ENCODE measurements at places on chromosomes 5 and 9.

DNA sequence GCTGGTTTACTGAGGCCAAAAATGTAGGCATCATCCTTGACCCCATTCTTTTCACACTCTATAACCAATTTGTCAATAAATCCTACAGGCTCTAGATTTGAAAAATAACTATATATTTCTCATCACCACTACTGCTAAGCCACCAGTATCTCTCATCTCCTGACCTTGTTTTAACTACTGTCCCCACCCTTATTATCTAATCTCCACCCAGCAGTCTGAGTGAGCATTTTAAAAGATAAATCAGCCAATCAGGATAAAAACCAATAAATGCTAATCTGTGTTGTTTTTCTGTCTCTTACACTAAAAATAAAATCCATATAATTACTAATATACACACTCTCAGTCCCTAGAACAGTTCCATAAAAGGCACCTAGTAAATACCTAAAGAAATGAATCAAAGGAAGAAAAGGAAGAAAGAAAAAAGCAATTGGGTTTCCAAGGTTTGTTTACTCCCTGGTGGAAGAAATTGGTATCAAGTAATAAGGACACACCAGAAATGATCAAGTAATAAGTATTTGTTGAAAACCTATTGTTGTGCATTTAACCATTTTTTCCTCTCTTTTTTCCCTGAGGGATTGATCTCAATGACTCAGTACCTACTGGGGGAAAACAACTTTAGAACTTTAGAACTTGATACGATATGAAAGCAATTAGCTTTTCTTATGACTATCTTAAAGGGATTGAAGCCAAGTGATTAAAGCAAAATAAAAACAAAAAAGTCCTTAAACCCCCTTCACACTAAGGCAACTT, 19.3 kb downstream of the MRPS27 start:
- DNase-seq: peak; percentile 35

GRCh38 chr9:116094846-116095245, 58.7 kb upstream of the PAPPA start:
- DNase-seq: no peak

- DNase-seq: no peak
Measured at GRCh38 chr9:127058645-127059021, 63.8 kb downstream of the ANGPTL2 start.

DNA sequence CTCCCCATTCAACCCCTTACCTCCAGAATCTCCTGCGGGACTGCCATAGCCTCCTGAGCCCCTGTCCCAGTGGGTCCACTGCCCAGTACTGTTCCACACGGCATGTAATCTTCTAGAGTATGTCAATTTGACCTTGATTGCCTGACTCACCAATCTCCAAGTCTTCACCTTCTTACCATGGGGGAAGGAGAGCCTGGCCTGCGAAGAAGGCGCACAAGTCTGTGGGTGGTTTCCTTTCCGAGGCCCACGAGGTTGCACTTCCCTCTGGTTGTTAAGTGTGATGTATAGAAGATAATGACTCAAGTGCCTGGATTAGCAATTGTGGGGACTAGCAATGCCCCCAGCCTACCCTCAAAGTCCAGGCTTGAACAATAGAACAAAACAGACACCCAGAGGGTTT, 8.1 kb upstream of the TENT4A start:
- DNase-seq: no peak

DNA sequence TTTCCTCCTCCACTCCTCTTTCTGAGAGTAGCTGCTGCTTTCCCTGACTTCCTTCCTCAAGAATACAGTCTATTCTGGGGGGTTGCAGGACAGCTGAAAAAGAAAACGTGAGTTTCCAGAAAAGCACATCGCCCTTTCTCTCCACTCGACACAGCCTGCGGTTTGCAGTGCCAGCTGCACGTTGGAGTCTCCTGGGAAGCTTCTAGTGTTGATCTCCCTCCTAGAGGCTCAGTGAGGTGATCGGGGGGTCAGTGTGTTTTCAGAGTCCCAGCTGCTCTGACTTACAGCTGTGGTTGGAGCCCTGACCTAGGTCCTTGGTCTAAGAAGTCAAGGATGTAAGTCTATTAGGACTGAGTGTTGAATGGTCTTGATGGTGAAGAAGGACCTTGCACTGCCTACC, 25.0 kb upstream of the SUSD3 start:
- DNase-seq: no peak

DNA sequence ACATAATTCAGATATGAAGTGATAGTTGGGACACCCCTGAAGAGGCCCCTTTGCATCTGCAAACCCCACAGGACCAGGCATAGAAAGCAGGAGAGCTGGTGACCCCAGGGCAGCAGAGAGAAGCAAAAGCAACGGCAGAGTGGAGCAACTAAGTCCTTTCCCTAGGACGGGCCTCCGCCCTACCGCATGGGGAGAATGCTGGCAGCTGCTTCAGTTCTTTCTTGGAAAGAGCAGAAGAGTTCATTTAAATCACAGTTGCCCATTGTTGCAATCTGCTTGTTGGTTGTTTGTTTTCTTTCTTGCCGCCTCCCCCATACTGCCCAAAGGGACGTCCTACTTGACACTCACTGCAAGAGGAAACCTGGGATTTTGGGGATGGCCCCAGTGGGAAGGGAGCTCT, 126.2 kb downstream of the ADAMTS16 start:
- DNase-seq: no peak

- no peak for DNase-seq
Measured at GRCh38 chr9:113564498-113565237, 101.1 kb downstream of the RGS3 start.

DNA sequence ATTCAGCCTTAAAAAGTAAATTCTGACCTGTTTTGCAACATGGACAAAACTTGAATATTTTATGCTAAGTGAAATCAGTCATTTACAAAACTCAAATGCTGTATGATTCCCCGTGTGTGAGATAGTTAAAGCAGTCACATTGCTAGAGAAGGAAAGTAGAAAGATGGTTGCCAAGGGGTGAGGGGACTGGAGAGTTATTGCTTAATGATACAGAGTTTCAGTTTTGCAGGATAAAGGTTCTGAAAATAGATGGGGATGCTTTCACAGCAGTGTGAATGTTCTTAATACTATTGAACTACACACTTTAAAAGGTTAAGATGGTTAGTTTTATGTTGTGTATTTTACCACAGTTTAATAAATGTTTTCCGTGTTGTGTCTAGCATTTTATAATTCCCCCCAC, 51.2 kb downstream of the SGCD start:
- DNase-seq: no peak

DNA sequence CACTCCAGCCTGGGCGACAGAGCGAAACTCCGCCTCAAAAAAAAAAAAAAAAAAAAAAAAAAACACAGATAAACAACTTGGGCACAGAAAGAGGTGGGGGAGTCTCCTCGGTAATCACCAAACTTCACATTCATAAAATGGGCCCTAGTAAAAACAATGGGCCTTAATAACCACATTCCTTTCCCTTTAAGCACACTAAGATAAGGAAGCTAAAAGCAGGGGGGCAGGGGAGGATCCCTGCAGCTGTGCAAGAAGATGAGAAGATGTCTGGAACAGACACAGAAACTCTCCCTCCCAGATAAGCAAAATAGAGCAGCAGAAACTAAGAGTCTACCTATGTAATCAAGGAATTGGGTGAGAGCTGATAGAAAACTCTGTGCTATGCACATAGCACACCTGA, 111.2 kb upstream of the FAM174A start:
- DNase-seq: peak; percentile 55

- peak; percentile 81 for DNase-seq
Measured at GRCh38 chr9:95091601-95092261, 225.8 kb downstream of the FANCC start.

DNA sequence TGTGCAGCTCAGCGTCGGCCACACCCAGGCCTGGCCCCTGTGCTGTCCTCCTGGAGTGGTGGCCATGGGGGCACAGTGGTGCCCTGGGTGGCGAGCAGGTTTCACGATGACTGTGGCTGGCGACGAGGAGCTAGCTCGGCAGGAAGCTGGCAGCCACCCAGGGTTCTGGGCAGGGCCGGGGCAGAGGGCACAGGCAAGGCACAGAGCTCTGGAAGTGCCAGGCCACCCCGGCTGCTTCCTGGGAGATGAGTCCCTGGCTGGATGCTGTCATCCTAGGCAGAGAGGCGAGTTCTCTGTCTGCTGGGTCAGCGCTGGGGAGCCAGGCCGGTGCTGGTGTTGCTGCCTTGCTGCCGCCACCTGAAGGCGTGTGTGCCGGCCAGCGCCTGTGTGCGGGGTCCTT, 51.7 kb downstream of the RXRA start:
- DNase-seq: peak; percentile 33

DNA sequence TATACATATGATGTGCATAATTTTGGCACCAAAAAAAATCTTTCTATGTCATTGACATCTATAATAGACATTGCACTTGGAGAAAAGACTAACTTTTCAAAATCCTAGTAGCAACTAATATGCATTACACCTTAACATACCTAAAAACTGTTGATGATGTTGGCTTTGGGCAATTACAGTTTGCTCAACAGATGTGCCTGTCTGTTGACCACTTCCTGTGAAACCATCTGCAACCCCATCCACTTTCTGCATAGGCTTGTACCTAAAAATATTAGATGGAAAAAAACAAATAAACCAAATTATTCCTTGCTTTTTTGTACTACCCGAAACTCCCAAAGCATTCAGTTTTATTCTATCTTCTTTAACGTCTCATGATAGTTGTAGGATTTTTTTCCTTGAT, 248.6 kb downstream of the RFX3 start:
- DNase-seq: peak; percentile 31

DNA sequence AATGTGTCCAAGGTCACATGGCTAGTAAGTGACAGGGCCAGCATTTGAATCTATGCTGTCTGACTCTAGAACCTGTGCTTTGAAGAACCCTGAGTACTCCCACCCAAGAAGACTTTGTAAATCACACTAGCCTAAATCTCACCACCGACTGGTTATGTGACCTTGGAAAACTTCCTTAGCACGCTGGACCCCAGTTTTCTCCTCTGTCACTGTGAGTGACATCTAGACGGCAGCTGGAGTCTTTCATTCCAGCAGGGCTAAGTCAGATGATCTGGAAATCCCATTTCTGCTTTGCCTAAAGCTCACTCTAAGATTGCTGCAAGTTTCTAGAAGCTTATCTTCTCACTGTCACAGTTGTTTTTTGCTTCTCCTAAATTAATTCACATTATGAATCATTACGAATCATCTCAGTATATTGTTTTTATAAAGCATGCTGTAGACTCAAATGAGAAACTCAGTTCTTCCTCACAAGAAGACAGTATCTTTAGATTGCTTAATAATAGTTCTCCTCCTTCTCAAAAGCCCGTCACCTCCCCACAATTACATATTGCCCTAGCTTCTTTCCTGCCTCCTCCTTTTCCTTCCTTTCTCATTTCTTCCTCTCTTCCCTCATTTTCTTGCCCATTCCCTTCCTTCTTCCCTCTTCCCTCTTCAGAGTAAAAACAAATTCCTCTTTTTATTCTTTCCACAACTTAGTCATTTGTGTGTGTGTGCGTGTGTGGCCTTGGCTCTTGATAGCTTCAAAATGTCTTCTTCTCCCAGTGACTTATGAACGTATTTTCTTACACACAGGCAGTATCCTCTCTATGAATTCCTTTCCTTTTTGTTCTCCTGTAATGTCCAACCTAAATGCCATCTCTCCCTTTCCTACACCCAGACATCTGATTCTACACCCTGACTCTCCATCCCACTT, 16.8 kb downstream of the ALDOB start:
- no peak for DNase-seq

GRCh38 chr5:98470747-98471146, 302.7 kb upstream of the RGMB start:
- no peak for DNase-seq

DNA sequence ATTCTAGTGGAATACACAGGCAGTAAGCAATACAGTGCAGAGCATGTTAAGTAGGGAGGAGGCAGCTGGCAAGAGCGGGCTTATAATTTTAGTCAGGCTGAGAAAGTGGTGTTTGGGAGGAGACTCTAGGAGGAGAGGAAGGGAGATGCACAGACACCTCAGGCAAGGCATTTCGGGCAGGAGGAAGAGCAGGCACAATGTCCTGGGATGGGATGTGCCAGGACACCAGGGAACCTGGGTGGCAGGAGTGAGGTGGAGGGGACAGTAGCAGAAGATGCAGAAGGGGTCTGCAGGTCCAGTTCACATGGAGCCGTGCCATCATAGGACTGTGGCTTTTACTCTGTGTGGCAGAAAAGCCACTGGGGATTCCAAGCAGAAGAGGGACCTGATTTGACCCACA, 143.7 kb upstream of the FSTL4 start:
- DNase-seq: no peak

- DNase-seq: peak; percentile 45
Measured at GRCh38 chr9:93467062-93467416, 13.7 kb upstream of the FAM120AOS start.

- no peak for DNase-seq
Measured at GRCh38 chr9:137789295-137789895, 88.2 kb upstream of the CACNA1B start.

DNA sequence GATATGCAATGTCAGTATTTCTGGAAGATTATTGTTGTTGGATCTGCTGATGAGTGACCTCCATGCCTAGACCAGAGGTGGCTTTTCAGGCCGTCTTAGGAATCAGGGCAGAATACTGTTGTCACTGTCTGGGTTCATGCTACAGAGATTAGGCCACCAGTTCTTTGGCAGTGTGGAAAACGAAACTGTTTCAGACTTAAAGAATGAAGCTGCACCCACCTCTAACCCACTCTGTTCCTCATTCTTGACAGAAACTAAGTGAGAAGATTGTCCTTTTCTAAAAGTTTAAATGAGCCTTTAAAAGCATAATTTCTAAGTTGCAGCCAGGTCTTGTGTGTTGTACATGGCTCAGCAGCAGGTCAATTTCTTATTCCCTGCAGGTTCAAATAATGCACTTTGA, 444.3 kb downstream of the ENC1 start:
- DNase-seq: peak; percentile 15

GRCh38 chr5:91178461-91178860, 204.7 kb downstream of the ARRDC3 start:
- no peak for DNase-seq

DNA sequence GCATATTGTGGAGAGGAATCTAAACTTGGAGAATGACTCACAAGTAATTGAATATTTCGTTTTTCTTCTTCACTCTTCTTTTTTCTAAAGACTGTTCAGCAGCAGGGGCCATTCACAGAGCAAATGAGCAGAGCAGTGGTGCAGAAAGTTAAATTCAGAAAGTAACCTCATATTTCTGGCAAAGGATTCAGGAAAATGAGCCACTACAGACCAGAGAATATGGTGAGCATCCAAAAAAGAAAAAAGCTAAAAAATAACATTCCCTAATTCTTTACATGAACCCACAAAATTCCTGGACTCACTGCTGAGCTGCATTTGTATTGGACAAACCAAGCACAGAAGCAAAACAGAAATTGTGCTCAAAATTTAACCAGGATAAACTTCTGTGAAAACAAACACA, 1486.8 kb upstream of the C9orf72 start:
- no peak for DNase-seq

DNA sequence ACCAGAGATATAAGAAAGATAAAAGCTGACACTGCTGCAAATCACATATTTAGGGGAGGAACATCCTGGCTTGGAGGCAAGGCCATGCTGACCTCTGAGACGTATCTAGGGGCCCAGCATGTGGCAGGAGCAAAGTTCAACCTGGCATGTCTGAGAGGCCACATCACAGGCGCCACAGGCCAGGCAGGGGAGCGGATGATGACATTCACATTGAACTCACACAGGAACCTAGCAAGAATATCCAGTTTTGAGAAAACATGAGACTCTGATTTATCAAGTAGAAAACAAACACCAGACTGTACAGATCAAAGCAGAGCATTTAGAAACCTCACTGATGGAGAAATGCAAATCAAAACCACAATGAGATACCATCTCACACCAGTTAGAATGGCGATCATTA, 64.2 kb upstream of the STK32A start:
- DNase-seq: no peak
